ENCODE measurements at places on chromosomes 1 and 21.

GRCh38 chr1:93728480-93729131, 47.0 kb upstream of the BCAR3 start:
- no peak for DNase-seq

GRCh38 chr1:44929531-44929930, 56.9 kb downstream of the EIF2B3 start:
- no peak for DNase-seq

- DNase-seq, result no peak
These were observed 139.2 kb downstream of the TM2D1 start for GRCh38 chr1:61585714-61586113.

- no peak for DNase-seq
These were observed 462.3 kb downstream of the PTPRC start for GRCh38 chr1:199101139-199101538.

- DNase-seq, result no peak
These were observed at the start of gene CYP4B1 for GRCh38 chr1:46798810-46799209. Gene CYP4B1 (plus strand): TSS chr1:46799046. CDS start chr1:46799082, 36 bp downstream.

DNA sequence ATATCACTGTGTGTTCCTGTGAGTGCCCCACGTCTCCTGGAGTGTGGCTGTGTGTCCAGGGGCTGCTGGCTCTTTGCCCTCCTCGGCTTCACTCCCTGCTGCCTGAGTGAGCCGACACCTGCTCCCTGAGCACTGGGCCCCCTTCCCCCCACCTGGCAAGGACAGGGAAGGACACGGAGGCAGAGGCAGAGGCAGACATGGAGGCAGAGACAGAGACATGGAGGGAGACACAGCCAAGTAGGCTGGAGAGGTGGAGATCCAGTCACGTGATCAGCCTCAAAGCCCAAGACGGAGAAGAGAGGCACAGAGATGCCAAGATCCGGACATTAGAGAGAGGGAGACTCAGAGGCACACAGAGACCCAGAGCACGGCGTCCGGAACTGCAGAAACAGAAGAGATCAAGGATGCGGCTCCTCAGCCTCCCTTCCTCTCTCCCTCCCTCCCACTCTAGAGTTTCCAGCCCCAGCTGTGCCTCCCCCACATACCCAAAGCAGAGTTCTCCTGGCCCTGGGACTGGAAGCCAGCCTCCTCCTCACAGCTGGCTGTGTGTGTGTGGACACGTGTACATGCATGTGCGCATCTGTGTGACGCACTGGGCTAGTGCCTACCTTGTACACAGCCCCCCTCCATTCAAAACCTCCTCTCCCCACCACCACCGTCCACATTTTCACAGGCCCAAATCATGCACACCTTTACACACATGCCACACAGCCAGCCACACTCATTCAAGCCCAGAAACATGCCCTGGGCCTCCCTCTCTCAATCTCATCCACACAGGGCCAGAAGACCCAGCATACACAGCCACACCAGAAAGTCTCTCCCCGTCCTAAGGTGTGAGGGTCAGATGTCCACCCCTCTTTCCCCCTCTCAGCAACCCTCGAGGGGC, 39.1 kb upstream of the WASF2 start:
- DNase-seq, result no peak

DNA sequence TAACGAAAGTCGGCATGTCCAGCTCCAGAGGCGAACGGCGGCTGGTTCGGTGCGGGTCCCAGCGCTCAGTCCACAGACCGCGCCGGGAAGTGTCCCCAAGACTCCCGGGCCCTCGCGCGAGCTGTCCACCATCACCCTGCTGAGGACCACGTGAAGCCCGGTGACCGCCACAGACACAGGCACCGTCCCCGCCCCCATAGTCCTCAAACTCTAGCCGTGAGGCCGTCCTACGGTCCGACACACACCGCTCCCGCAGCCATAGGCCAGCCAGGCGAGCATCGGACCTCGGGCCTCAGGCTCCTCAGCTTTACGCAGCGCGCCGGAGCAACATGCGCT, 535 bp downstream of the SETD4 start:
- DNase-seq, result no peak

DNA sequence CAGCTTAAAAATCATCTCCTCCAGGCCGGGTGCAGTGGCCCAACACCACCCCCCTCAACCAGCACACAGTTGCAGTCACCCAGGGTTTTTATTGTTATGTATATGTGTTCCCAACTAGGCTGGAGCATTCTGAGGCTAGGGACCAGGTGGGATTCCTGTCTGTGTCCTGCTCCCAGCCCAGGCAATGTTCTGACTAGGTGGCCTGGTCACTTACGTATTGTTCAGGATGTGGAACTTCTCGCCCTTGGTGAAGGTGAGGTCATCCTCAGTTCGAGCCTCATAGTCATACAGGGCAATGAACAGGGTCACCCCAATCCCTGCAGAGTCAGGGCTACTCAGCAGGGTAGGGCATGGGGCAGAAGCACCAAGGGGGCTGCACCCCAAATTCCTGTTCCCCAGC, 12.2 kb downstream of the FGR start:
- DNase-seq, result no peak

DNA sequence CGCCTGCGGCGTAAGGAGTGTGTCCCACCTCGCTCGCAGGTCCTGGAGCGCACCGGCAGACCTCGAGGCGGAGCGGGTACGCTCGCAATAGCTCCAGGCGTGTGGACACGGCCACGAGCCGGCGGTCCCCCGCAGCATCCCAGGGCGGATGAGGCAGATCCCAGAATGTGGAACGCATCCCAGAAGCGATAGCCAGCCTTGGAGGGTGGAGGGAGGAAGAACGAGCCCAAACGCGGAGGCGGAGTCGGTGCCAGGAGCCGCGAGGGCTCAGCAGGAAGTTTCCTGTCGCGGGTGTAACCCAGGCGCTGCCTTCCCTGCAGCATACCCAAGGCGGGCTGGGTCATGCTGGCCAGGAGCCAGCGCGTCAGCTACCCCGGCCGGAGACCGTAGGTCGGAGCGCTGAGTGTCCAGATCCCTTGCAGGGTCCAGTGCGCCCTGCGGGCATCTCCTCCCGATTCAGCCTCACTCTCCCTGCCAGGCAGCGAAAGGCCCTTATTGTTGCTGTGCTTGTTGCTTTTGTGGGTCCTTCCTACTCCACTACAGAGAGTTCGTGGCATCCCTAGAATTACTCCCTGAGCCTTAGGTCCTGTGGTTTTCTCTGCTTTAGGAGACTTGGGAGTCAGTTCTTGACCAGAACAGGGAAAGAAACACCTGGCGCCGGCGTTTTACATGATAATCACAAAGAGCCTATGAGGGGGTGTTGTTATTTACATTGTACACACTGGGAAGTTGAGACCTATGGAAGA, 27.7 kb downstream of the STYXL2 start:
- peak; percentile 5 for DNase-seq

GRCh38 chr1:57312869-57313268, 111.0 kb downstream of the DAB1 start:
- DNase-seq, result no peak

DNA sequence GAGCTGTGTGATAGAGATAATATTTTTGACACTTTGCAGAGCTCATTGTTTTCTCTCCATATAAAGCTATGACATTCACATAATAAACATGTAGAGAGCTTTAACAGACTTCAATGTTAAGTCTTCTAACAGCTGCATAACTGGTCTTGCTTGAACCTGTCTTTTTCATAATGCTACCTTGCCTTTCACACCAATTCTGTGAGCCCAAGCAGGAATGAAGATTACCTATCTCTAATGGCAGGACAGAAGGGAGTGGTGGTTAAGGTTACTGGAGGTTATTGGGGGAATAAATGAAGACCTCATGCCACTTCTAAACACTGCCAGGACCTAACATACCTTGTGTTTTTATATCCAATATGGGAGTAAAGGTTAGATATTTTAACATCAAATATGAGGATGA, 2.3 kb upstream of the CD55 start:
- DNase-seq, result no peak

GRCh38 chr21:39094087-39094780, 89.0 kb downstream of the PSMG1 start:
- peak; percentile 3 for DNase-seq

DNA sequence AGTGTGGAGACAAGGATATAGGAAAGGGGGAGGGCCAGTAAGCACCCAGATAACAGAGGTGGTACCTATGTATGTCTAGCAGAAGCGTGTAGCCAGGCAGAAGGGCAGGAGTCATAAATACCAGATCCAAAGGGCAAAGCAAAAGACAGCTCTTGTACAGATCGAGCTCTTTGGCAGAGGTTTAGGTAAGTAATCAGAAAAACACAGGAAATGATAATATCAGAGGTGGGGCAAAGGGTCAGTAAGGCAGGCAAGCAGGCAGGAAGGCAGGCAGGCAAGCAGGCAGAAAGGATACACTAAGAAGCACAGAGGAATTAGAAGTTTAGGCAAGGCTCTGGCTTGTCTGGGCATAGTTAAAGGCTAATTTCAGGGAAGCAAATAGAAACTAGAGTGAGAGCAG, 22.7 kb upstream of the SLFNL1 start:
- no peak for DNase-seq
